ENCODE measurements at places on chromosomes 12 and 14. TPM values are rescaled to one million over a fixed set of nuclear protein-coding genes. Genes with fewer than 3 reads are reported as not detected.

Gene ZFP36L1
- 24.8 TPM for total RNA-seq

Gene PLCZ1
- total RNA-seq, result not detected

Gene KRT82
- total RNA-seq, result not detected

Gene RND1
- total RNA-seq, result 6.1 TPM

Gene ARHGEF25
- total RNA-seq, result 1.6 TPM

Gene GZMH
- total RNA-seq, result not detected

Gene PMCH
- not detected for total RNA-seq

Gene GLIPR1L1
- total RNA-seq, result not detected

Gene CPNE6
- not detected for total RNA-seq

Gene FAR2
- total RNA-seq, result 80.8 TPM

Gene LRTM2
- total RNA-seq, result not detected

Gene TMEM121
- total RNA-seq, result 9.5 TPM

Gene MRPL51
- 106 TPM for total RNA-seq

Gene LPAR5
- total RNA-seq, result under 0.01 TPM

Gene RNF212B
- not detected for total RNA-seq

Gene ERBB3
- 0.25 TPM for total RNA-seq

Gene PLA2G1B
- total RNA-seq, result not detected

Gene P2RX2
- total RNA-seq, result not detected

Gene GLS2
- 0.13 TPM for total RNA-seq

Gene EML1
- 35.1 TPM for total RNA-seq

Gene NTN4
- total RNA-seq, result 516 TPM

Gene CD69
- 0.39 TPM for total RNA-seq

Gene GPD1
- under 0.01 TPM for total RNA-seq
